GF-D8 (cell line): ENCODE measurements at places on chromosomes 3 and 15.
A peak's percentile ranks its signal among the peaks of the same experiment; 100 is the strongest.

DNA sequence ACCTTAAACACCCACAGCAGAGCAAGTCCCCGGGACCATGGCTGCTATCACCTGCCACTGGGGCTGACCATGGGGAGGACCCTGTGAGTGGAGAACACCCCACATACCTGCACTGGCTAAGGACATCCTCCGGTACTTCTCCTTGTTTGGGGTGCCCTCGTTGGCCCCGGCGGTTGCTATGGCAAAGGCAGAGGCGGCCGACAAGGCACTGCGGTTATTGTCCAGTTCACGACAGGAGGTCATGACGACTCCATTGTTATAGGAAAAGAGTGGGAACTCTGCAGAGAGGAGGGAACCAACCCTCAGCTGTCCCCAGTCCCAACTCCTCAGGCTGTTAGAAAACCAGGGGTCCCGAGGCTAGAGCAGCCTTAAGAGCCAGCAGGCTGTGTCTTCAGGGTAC lies 54.8 kb upstream of the CTSH start:
- DNase-seq: no peak

DNA sequence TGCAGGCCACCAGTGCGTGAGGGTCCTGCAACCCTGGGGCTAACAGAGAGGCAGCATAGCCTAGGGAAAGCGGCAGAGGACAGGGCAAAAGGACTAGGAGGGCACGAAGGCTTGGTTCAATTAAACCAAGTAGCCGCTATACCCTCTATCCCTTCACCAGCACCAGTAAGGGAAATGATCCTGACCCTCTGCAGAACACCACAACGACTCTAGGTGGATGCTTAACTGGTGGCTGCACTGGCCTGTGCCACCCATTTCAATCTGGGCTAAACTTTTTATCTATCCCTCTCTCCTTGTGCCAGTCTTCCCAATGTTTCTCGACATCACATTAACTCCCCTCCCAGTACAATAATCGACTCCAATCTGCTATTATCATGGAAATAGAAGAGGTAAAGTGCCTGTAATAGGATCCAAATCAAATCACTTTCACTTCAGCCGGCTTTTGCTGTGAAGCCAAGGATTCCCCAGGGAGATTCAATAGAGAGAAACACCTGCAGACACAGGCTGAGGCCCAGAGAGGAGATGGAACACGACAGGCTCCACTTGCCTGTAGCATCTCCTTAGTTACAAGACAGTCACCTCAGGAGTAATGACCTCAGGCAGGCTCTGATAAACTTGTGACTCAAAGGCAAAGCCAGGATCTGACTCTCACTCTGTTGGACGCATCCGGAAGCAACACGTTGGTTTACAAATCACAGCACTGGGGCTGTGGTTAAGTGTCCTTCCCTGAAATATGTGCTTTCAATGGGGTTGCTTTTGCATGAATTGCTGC lies 791.6 kb upstream of the ARRDC4 start:
- DNase-seq: no peak

- no peak for DNase-seq
These were observed 53.1 kb downstream of the SLC30A4 start for GRCh38 chr15:45469441-45469840.

GRCh38 chr3:57918123-57918837 lies 89.9 kb upstream of the FLNB start:
- no peak for DNase-seq

DNA sequence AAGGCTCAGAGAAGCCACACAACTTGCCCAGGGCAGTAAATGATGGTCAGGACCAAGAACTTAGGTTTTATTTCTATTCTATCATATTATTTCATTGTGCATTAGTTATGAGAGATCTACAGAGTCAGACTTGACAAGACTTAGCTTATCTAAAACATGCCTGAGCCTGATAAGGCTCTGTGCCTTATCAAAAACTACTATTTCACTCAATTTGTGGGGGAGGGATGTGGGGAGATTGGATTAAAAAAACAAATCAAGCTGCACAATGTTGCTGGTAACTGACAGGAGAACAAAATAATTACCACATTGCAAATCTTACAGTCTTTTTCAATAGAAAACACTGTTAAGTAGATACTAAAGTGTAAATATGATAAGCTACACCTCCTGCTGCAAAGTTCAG lies 16.0 kb downstream of the HACD2 start:
- DNase-seq: no peak

DNA sequence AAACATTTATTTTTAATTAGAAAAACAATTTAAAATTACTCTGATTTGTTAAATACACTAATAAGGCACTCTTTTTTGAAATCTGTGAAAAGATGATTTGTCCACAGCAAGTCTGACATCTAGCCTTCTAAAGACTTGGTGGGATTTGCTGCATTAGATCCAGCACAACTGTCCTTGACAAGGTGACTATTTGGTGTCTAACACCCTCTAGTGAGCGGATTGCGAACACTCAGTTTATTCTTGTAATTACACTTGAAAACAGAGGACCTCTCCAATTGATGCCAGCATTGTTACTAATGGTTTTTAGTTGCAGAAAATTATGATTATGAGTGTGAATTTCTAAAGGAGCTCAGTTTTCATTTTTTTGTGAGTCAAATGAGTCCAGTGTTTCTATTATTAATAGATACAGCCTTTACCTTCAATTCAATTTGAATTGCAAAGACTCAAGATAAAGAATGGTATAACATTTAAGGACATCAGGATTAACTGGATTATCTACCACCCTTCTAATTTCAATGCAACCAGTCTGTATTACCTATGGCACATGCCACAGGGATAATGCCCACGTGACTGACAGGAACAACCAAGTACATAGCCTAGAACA lies 29.7 kb upstream of the STRIT1 start:
- peak; percentile 5 for DNase-seq

DNA sequence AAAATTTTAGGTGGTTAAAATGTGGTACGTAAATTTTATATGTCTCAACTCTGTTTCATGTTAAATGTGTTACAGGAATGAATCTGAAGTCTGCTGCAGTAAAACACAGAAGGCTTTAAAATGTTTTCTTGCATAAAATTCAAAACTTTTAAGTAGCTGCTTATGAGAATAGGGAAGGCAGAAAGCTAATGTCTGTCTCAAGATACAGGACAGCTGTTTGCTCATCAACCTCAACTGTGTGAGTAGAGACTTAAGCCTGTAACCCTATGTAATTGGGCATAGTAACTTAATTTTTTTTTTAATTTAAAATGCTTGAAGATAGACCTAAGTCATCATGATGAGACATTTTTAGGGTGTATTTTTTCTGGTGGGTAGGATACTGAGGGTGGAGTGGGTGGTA lies 38.9 kb downstream of the ZFAND6 start:
- DNase-seq: no peak

- no peak for DNase-seq
These were observed 156.1 kb downstream of the ALDH1A2 start for GRCh38 chr15:57909388-57909787.

DNA sequence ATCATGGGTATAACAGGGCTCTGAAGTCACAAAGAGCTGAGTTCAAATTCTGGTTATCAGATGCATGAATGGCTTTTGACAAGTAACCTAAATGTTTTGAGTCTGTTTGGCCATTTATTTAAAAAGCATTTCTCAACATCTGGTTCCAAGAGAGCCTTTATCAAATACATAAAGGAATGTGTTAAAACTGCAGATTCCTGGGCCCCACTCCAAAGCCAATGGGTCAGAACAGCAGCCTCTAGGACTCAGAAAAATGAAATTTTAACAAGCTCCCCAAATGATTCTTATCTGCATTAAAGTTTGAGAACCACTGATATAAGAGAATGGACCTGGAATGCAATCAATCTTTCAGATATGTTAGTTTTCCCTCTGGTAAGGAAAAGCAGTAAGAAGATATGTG lies 3.4 kb downstream of the B4GALT4 start:
- DNase-seq: no peak

DNA sequence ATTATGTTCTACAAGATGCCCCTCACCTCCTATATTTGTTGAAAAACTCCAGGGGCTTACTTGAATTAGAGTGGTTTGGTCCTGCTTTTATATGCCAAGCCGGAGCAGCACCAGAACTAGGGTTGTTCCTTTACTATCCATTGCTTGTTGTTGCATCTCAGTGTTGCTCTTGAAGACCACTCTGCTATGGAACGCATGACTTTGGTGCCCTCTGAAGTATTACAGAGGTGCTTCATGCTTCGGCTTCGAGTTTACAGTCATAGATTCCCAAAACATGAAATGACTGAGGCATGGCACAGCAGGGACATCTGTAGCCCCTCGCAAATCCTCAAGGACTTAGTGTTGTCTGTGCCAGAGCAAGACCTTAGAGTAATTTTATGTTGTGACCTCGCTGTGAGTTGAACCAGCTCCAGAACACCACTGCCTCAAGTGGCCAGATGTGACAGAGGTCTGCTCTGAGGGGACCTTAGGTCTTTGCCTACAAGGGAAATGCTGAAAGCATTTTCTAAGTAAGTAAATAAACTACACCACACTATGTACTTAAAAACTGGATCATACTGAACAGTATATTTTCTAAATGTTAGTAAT lies 67.2 kb upstream of the SIAH2 start:
- DNase-seq: no peak

DNA sequence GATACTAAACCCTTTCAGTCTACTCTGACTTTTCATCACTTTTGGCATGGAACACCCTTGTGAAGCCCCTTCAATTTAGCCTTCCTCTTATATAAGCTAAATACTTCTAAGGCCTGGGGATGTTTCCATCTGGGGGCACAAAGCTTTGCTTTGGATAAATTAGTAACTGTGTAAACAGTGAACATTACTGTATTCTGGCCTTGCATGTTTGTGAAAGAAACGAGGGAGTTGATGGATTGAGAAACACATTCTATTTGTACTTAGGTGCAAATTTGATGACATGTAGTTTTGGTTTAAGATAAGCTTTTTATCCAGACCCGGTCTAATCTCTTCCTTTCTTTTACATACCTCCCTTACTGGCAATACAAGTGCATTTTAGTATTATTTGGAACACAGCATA lies 19.7 kb downstream of the PSMD6 start:
- no peak for DNase-seq

- DNase-seq: no peak
These were observed 330.6 kb downstream of the VPS13C start for GRCh38 chr15:61729646-61730045.

- DNase-seq: peak; percentile 21
These were observed 138.3 kb downstream of the P3H2 start for GRCh38 chr3:189982321-189982945.

GRCh38 chr3:122646146-122646988 lies 34.3 kb upstream of the PARP14 start:
- DNase-seq: no peak

DNA sequence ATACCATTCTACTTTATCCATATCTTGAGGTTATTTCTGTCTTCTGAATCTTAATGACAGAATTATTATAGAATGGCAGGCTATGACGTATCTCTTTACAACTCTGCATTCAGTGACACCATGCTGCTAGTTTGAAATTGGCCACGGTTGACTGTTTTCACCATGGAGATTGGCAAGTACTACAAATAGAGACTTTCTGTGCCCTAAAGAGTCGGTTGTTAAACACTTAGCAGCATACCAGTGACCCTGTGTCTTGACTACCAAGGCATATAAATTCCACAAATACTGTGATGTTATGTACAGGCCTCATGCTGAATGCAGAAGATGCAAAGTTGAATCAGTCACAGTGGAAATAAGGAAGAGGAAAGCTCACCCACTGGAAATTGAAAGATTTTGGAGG lies 67.0 kb upstream of the CADPS start:
- DNase-seq: no peak

DNA sequence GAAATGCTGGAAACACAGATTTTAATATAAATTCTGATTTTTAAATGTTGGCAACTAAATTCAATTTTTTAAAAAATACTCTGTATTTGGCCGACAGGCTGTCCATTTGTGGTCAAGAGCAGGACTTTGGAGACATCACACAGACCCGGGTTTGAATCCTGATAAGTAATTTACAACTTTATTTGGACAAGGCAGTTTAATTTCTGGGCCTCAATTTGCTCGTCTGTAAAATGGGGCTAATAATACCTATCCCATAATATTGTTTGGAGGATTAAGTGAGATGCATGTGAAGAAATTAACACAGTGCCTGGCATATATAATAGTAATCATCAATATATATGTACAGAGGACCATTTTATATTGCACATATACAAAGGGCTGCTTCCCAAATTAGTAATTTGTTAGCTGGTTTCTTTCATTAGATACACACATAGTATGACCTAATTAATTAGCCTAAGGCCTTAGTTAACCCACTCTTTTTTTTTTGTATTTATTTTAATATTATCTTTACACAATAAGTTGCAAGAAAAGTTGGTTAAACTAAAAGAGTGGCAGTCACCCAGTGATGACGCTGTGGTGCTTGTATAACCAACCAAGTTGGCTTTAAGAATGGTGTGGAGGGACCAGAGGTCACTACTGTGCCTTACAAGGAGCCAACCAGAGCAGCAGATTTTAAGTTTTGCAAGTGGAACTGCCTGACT lies 665 bp downstream of the PIGB start:
- DNase-seq: no peak

DNA sequence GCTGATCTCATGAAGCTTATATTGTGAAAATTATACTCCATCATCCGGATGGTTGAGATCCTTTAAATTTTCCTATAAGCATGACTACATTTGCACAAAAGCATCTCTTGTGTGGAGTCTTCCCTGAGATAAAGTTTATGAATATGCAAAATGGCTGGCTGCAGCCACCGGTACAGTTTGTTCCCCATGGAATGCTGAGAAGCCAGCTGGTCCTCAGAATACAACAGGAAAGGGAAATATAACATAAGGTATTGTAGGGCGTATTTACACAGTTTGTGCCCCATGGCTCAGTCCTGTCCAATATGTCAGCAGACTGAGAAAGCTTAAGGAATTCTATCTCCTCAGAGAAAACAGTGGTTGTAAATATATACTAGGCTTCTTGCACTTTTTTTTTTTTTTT lies 468.6 kb downstream of the CNTN6 start:
- no peak for DNase-seq

DNA sequence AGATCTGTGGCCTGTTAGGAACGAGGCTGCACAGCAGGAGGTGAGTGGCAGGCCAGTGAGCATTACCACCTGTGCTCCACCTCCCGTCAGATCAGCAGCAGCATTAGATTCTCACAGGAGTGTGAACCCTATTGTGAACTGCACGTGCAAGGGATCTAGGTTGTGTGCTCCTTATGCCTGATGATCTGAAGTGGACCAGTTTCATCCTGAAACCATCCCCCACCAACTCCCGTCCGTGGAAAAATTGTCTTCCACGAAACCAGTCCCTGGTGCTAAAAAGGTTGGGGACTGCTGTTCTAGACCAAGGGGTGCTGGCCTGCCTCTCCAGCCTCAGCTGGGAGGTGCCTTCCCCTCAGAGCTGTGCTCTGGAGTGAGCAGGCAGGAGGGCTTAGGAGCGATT lies 61.4 kb downstream of the RPLP1 start:
- DNase-seq: no peak

GRCh38 chr3:8638994-8639658 lies 5.5 kb downstream of the SSUH2 start:
- DNase-seq: no peak

GRCh38 chr15:47963265-47963664 lies 157.5 kb upstream of the SLC24A5 start:
- DNase-seq: no peak

- no peak for DNase-seq
These were observed 77.8 kb downstream of the WWTR1 start for GRCh38 chr3:149579838-149580542.

- no peak for DNase-seq
These were observed 229.0 kb downstream of the SOX2 start for GRCh38 chr3:181940703-181941102.

GRCh38 chr15:100438570-100438969 lies 90.2 kb downstream of the CERS3 start:
- DNase-seq: peak; percentile 64

GRCh38 chr3:142027735-142028134 lies 121.6 kb downstream of the TFDP2 start:
- peak; percentile 21 for DNase-seq
